ENCODE measurements at places on chromosomes 1 and 21.

- no peak for DNase-seq
Measured at GRCh38 chr21:27511233-27511632, 544.3 kb upstream of the ADAMTS5 start.

DNA sequence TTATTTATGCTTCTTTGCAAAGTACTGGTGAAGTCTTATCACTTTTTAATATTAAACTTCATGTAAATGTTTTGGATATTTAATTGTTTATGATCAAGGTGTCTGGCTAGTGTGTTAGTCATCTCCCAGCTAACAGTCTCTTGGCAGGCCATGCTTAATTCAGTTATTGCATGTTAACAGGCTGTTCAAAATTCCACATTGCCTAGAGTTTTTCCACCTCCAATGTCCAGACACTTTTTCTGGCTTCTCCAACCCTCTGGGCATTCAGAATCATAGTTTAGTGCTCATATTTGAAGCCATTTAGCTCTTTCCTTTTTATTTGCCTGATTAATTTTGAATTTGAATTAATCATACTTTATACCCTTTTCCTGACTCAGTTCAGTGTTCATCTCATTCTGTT lies 69.2 kb downstream of the OLFML2B start:
- DNase-seq: no peak

GRCh38 chr1:65069011-65069565 lies 78.9 kb upstream of the AK4 start:
- DNase-seq: no peak

DNA sequence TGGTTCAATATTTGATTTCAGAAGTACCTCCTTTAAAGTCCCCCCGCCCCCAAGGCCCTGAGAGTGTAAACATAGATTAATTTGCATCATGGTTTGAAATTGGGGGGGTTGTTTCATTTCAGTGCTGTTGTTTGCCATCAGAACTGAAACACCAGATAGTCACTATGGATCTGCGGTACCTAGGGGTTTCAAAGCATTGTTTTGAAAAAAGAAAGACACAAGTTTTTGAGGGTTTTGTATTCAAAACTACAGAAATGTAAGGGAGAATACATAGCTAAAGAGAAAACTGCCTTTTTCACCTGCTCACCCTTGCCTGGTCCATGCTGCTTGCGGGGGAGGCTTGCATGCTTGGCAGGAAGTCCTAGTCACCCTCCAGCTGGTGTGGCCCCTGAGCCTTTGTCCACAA lies 59.3 kb downstream of the ACP6 start:
- no peak for DNase-seq

DNA sequence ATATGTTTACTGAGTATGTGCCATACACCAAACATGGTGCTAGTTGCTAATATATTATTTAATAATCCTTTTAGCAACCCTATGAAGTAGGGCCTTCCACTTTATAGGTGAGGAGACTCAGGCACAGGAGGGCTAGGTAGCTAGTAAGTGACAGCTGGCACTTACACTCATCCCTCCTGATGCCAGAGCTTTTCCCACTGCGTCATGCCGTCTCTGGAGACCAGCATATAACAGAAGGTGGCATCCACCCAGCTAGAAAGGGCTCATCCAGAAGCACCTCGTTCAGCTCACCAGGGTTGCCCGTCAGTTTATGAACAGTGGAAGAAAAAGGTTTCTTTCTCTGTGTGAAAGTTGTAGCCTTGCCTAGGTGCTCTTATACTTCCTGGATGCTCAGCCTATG lies 108.9 kb downstream of the NOS1AP start:
- no peak for DNase-seq

DNA sequence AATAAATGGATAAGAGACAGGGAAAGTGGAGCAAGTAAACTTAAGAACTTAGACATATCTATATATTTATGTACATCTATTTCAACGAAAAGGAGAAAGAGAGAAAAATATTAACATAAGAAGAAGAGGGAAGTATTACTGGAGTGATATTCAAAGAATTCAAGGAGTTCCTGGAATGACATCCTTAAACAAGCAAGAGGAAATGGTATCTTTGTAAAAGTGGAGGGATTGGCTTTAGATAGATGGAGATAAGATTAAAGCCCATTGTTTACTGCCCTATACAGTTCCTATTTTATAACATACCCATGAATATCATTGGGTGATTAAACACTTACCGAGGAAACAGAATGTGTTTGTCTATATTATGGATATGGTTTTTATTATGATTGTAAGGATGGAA lies 1036.3 kb downstream of the TTLL7 start:
- no peak for DNase-seq

GRCh38 chr1:183032122-183032921 lies 9.1 kb downstream of the LAMC1 start:
- DNase-seq: no peak

DNA sequence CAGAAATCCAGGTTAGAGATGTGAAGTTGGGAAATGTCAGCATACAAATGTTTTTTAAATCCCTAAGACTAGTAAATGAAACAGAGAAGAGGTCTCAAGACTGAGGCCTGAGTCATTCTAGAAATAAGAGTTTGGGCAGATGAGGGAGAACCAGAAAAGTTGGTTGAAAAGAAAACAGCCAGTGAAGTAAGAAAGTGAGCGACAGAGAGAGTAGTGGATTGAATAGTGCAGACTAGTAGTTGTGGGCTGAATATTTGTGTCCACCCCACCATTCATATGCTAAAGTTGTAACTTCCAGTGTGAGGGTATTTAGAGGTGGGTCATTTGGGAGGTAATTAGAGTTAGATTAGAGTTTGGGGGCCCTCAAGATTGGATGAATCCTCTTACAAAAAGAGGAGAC lies 889.2 kb downstream of the TTLL7 start:
- no peak for DNase-seq

GRCh38 chr1:222009105-222009730 lies 267.3 kb upstream of the DUSP10 start:
- no peak for DNase-seq

GRCh38 chr1:204524986-204525385 lies 8.8 kb downstream of the MDM4 start:
- DNase-seq: no peak

- DNase-seq: no peak
Measured at GRCh38 chr1:37930246-37931101, 16.4 kb downstream of the INPP5B start.

DNA sequence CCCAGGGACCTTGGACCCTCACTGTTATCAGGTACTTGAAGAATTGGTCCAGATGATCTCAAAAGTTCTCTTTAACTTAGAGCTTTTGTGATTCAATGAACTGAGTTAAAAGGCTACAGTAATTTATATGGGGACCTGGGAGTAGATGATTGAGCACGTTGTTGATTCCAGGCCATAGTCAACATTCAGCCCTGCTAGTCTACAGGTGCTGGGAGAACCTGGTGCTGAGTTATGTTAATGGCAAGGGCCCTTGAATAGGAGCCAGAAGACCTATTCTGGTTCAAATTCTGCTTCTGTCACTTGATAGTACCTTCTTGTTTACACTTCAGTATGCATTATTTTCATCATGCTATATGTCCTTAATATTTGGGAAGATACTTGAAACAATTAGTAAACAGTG lies 11.2 kb downstream of the DYRK3 start:
- no peak for DNase-seq

DNA sequence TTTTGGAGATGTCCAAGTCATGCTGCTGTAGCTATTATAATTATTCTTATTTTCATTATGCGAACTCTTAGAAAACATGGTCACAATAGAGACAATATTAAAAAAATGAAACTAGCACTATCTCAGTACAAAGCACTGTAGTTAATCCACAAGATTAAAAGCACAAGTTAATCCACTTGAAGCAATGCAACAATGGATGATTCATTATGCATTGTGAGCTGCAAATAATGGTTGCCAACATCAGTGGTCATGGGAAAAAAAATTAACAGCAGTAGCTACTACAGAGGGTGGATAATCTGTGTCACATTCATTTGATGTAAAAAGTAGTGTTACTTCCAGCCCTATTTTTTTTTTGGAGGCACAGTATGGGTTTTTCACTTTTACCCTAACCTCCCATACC lies 56.7 kb downstream of the DPT start:
- DNase-seq: no peak

DNA sequence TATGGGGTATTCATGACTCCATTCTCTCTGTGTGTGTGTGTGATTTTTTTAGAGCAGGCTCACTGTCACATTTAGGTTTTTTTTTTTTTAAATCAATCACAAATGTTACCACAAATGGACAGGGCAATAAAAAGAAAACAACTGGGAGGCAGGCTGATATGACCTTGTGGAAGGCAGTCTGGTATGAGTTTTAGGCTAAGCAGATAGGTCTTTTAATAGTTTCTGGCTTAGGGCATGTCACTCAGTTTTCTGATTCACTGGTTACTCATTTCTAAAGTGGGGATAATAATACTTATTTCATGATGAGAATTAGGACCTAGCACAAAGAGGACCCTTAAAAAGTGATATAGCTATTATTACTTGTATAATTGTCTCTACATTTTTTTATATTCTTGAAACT lies 278.9 kb downstream of the RYR2 start:
- no peak for DNase-seq

DNA sequence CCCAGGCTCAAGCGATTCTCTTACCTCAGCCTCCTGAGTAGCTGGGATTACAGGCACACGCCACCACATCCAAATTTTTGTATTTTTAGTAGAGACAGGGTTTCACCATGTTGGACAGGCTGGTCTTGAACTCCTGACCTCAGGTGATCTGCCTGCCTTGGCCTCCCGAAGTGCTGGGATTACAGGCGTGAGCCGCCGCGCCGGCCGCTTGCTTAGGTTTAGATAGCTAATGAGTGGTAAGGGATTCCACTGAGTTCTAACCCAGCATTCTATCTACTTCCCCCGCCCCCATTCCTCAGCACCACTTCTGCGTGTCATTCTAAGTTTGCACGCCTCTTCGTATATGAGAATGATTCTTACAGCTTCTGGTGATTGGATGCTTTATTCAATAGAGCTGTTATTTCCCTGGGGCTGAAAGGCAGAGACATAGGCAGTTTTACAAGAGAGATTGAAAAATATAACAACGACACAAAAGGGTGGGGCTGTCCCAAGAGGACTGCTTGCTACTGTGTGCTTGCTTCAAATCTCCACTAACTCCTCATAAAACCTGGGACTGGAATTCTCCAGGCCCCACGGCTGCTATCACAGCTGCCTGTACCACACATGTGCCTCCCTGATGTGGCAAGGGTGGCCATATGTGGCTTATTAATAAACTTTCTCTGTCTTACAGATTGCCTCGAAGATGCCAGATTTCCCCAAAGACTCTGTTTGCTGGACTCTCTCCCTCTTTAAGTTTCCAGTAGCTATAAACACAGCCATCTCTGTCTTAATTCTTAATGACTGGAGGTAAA lies 23.7 kb upstream of the GREM2 start:
- no peak for DNase-seq

DNA sequence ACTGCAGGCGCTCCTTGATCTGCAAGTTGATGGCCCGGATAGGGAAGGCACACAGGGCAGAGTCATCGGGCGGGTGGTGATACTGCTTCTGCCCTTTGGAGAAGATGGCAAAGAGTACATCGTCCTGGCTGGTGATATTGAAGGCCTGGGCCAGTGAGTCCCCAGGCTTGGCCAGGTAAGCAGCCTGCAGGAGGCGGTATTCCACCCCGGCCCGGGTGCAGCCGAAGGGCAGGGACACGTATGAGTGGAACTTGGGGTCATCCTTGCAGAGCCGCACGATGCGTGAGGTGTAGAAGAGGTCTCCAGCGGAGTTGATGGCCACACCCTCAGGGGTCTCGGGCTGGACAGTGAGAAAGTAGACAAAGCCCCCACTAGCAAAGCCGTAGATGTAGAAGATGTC lies 27.4 kb downstream of the PLXNA2 start:
- no peak for DNase-seq

GRCh38 chr1:29954591-29954990 lies 718.3 kb downstream of the PTPRU start:
- DNase-seq: no peak

DNA sequence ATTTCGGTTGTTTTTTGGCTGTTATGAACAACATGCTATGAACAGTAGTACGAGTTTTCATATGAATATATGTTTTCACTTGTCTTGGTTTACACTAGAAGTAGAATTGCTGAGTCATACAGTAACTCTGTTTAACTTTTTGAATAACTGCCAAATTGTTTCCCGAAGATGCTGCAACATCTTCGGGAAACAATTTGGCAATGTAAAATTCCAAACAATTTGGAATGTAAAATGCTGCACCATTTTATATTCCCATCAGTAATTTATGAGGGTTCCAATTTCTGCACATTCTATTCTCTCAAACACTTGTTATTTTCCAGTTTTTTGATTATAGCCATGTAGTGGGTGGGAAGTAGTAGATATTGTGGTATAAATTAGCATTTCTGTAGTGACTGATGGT lies 11.6 kb downstream of the PCBP3 start:
- no peak for DNase-seq

DNA sequence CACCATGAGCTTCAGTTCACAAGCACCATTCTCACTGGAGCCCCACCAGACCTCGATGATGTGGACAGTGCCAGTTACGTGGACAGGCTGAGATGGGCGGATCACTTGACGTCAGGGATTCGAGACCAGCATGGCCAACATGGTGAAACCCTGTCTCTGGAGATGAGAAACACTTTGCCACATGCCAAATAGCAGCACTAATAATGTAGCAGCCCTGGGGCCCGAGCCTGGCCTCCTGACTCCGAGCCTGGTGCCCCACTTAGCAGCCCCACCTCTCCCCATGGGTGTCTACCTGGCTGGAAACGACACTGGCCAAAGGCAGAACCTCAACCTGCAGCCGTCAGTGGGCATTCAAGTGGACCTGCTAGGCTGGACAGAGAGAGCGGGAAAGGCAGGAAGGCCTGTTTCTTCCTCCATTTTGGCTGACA lies 129.1 kb downstream of the TOMM20 start:
- no peak for DNase-seq

GRCh38 chr1:154405747-154406571 lies 816 bp downstream of the IL6R start:
- no peak for DNase-seq

DNA sequence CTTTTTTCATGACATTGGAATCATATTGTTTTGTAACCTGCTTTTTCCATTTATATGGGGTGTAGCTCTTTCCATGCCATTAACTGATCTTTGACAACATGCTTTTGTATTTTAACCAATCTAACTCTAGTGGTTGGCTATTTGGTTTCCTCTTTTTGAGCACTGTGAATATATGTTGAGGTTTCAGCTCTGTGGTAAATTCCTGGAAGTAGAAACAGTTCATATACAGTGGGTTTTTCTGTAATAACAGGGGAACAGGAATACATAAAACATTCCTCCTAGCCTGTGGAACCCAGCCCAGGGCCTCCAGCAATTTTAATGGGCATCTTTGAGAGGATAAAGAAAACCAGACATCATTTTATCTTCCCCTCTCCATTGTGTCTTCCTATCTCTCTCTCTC lies 17.4 kb downstream of the AZIN2 start:
- DNase-seq: no peak
